ENCODE measurements at places on chromosomes 11 and 22.

DNA sequence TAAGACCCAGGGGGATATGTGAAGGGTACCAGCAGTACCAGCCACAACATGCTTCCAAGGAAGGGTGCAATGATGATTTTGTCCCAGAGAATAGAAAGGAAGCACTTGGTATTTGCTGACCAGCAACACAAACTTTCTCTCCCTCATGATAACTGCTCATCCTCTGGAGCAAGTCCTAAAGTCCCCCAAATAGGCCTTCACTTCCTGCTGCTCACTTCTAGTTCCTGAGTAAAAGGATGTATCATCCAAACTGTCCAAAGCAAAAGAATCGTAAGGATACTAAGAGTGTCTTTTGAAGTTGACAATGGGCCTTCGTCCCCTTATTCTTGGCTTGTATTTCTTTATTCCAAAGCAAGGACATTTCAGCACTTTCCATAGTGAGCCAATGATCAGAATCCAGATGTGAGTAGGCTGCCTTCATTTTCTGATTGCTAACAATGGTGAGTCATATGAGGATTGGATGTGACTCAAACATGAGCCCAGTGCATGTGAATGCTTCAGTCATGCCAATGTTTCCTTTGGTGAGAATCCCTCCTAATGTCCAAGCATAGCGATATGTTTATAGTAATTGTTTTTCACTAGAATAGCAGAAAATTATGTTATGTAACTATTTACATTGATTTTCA, 243.4 kb upstream of the POU2AF2 start:
- no peak for DNase-seq

- no peak for DNase-seq
These were observed 84.9 kb downstream of the ATXN10 start for GRCh38 chr22:45756558-45756957.

- no peak for DNase-seq
These were observed 10.2 kb downstream of the MADD start for GRCh38 chr11:47280099-47280498.

DNA sequence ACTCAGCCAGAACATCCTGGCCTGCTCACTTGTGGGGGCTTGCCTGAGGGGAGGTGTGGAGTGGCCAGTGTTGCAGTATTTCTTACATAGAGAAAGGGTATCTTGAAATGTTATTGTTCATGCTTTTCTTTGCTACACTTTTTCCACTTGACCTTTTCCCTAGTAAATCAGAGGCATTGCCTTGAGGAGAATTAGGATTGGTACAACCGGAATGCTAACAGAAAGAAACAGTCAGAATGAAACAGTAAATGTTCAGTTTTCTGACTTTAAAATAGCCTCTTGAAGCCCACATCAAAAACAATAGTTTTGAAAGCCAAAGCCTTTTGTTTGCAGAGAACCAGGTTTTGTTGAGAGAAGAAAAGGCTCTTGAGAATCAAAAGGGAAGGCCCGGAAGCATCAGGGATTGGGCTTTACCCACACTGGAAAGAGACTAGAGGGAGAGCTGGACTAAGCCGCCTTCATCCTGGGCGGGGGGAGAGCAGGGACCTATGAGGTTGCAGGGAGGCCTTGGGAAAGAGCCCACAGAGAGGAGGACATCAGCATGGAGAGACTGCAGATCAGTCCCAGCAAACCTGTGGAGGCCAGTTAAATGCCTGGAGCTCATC, 12.4 kb downstream of the ADM start:
- DNase-seq: no peak

GRCh38 chr11:72720784-72721183, 31.4 kb downstream of the ARAP1 start:
- DNase-seq: no peak

DNA sequence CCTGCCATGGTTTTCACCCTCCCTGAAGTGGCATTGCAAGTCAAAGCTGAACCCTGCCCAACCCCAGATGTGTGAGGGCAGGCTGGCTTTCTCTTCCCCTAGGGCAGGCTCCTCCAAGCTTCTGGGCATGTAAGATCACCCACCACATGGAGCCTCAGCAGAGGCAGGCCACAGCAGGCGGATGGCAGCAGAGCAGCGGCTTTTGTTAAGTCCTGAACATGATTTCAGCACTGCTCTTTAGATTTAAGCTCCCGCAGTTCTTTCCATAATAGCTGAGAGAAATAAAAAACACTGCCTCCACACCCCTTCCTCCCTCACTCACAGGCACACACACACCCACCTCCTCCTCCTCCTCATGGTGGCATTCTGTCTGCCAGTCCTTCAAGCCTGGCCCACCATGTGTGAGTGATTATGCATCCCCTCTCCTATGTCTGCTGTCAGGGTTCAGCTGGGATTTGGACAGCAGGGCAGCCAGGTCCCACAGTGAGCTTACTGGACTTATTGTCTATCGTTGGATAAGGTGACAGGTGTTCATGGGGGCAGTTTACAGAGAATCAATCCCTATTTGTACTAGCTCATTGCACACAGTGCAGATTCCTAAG, 5.0 kb upstream of the NTM start:
- DNase-seq: no peak

DNA sequence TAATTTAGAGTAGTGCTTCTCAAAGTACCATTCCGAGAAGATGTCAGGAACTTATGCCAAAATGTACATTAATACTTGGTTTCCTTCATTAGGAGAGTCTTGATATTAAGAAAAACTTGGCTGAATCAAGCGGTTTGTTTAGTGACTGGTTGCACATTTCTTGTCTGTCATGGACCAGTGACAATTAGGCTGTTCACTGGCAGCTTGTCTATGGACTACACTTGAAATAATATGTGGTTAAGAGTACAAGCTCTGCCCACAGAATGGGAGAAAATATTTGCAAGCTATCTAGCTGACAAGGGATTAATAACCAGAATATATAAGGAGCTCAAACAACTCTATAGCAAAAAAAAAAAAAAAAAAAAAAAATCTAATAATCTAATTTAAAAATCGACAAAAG, 24.6 kb downstream of the COA4 start:
- no peak for DNase-seq

DNA sequence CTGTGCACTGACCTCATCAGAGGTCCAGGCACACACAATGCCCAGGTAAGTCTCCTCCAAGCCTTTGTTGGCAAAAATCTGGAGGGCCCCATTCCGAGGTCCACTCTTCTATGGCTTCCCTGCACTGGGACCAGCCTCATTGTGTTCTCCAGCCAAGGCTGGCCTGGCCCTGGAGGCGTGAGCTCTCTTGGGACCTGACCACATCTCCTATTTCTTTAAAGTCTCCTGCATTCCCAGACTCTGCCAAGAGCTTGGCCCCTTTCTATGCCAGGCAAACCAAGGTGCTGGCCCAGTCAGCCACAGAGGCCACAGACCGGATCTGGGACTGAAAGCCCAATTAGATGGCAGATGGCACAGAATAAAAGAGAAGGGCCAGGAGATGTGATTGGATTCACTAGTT, 55.1 kb downstream of the C11orf58 start:
- DNase-seq: no peak

DNA sequence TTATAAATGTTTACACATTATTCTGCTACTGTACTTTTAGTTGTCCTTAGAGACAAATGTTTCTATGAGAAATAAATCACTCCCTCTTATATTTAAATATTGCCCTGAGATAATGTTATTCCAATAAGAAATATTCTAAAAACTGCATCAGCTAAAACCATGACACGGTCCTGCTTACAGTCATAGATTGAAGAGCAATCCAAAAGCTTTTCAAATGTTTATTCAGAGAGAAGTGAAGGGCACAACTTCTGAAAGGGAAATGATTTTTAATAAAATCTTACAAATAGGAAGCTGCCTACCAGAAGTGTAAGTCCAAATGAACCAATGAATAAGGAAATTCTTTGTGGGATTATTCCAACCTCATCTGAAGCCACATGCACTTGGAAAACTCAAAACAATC, 49.2 kb downstream of the STK33 start:
- DNase-seq: no peak

DNA sequence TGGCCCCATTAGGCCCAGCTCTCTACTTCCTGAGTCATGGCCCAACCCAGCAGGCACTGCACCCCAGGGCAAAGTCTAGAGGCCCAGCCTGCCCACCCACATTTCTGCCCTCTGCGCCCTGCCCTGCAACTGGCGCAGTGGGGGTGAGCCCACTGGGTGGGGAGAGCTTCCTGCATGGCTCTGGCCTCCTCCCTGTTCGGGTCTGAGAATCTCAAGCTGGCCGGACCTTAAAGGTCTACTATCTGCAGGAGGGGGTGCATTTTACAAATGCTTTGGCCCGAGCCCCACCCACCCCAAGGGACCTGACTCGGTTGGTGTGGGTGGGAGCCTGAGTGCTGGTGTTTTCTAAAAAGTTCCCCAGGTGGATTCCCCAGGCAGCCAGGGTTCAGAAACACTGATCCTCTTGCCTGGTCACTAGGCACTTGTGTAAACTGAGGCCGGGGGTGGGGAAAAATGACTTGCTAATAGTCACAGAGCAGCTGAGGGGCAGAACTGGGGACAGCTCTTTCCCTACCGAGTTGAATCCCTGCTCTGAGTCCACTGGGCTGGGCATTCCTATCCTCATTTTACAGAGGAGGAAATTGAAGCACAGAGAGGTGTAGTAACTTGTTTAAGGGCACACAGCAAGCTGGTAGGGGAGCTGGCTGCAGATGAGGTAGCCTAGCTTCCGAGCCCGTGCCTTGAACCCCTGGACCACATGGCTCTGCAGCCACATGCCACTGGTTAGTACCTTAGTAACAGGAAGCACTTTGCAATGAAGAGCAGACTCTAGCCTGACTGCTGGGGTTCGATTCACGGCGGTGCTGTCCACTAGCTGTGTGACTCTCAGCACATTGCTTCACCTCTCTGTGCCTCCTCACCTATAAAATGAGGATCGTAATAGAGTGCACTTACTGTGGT, 36.3 kb downstream of the CD82 start:
- DNase-seq: no peak

DNA sequence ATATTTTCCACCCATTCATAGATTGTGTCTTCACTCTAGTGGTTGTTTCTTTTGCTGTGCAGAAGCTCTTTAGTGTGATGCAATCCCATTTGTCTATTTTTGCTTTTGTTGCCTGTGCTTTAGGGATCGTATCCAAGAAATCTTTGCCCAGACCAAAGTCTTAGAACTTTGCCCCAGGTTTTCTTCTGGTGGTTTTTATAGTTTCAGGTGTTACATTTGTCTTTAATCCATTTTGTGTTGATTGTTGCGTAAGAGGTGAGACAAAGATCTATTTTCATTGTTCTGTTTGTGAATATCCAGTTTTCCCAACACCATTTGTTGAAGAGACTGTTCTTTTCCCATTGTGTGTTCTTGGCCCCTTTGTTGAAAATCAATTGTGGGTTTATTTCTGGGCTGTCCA, 6.4 kb downstream of the IL10RA start:
- DNase-seq: no peak

GRCh38 chr11:111237926-111238325, 7.6 kb upstream of the POU2AF2 start:
- no peak for DNase-seq

GRCh38 chr11:111966678-111967077, 29.5 kb downstream of the DIXDC1 start:
- DNase-seq: no peak

DNA sequence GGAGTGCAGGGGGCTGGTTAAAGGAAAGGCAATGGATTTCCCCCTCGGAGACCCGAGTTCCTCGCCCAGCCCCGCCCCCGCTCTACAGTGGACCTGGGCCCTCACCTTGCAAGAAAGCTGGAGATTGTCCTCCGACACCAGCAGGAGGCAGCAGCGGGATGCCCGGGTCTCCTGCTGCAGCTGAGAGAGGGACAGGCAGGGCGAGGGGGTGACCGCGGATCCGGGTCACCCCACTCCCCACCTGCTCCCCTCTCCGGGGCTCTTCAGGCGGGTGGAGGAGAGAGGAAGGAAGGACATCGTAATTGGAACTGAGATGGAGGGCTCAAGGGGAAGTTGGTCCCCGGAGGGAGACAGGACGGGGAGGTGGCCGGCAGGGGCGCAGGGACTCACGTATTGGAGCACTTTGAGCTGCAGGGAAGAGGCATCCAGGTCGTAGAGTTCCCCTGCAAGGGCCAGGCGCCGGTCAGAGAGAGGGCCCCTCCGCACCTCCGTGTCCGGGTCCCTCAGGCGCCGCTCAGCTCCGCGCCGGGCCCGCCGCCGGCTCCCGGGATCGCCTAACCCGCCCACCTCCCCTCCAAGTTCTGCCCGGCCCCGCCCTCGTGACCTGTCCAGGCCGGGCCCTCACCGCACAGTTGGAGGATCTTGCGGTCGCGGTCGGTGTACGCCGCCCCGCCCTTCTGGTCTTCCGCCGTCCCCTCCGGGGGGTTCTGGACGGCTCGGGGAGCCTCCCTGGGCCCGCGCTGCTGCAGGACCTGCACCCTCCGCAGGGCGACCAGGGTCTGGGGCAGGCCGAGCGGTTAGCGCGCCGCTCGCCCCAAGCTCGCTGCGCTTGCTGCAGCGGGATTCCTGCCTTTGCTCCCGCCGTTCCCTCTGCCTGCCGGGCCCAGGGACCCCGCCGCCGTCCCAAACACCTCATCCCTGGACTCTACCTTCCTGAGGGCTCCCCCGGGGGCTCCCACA, 84.1 kb downstream of the PDE2A start:
- no peak for DNase-seq

GRCh38 chr22:19904174-19904856, 37.3 kb upstream of the COMT start:
- DNase-seq: no peak

DNA sequence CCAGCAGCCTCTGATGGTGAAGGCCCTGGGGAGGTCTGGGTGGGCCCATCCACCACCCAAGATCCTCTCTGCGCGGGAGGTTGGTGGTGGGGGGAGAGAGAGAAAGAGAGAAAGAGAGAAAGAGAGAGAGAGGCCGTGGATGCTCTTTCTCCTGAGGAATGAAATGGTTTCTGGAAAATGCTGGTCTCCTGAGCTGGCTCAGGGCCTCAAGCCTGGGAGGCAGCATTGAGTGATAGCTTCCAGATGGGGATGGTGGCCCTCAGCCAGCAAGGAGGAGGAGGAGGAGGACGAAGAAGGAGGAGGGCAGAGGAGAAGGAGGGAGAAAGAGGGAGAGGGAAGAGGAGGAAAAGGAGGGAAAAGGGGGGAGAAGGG, 4.6 kb downstream of the TSPAN32 start:
- peak; percentile 88 for DNase-seq

DNA sequence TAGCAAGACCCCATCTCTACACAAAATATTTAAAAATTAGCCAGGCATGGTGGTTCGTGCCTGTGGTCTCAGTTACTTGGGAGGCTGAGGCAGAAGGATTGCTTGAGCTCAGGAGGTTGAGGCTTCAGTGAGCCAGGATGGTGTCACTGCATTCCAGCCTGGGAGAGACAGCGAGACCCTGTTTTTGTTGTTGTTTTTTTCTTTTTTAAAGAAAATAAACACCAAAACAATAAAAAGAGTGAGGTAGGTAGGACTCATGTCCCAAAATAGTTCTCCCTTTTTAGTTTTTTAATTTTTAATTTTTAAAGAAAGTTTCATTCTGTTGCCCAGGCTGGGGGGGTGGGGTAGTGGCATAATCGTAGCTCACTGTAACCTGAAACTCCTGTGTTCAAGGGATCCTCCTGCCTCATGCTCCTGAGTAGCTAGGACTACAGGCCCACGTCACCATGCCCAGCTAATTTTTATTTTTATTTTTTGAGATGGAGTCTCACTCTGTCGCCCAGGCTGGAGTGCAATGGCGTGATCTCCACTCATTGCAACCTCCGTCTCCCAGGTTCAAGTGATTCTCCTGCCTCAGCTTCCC, 25.5 kb upstream of the MALAT1 start:
- no peak for DNase-seq

GRCh38 chr22:21939461-21939913, 13.2 kb downstream of the PPM1F start:
- DNase-seq: no peak

Data from mesenteric fat pad (tissue), 1 donor.